ENCODE measurements at places on chromosomes 3 and 15.

DNA sequence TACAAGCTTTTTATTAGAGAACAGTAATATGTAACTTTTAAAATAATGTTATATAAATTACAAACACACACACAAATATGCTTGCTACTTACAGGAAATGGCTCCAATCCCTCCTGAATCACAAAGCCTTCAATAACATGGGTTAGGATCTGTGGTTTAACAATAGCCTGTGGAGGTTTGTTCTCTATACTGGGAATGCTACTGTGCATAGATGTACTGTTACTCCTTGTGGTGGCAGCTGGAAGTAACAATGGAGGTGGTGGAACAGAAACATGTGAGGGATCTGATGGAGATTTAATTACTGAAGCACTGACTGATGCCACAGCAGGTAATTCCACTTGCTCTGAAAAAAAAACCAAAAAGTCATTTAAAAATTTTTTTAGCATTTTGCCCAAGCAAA is 64.4 kb downstream of the PHC3 start:
- DNase-seq: peak; percentile 11

- DNase-seq: no peak
Observed at GRCh38 chr3:64209866-64210621, 15.2 kb downstream of the PRICKLE2 start.

- DNase-seq: no peak
Observed at GRCh38 chr3:126511291-126511690, 6.3 kb downstream of the UROC1 start.

DNA sequence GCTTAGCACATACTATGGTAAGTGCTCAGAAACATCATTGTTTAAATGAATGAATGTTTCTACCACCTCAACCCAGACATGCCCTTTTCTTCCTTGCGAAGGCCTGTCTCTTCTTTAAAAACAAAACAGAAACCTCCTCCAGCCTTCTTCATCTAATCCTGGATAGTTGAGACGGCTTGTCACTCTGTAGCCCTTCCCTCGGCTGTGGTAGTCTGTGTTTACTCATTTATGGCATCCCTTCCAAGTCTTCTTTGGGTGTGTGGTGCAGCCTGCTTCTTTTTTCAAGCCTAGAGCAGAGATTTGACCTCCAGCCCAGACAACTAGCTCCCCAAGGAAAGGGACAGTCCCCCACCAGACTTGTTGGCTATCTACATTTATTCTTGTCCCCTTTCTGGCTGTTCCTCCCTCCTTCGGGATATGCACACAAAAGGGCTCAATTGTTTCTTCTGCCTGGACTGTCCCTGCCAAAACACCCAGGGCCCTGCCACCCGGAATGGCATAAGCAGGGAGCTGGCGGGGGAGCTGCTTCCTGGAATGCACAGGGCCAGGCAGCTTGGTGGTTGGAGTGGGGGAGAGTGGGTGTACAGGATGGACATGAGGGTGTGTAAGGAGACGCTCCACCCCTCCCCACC is 67.8 kb downstream of the ITGA11 start:
- no peak for DNase-seq
